Erythroblast (primary cell): ENCODE measurements at places on chromosomes 5 and 9.
A peak's percentile ranks its signal among the peaks of the same experiment; 100 is the strongest.

- DNase-seq: no peak
Measured at GRCh38 chr9:95667789-95668188, 151.0 kb upstream of the PTCH1 start.

DNA sequence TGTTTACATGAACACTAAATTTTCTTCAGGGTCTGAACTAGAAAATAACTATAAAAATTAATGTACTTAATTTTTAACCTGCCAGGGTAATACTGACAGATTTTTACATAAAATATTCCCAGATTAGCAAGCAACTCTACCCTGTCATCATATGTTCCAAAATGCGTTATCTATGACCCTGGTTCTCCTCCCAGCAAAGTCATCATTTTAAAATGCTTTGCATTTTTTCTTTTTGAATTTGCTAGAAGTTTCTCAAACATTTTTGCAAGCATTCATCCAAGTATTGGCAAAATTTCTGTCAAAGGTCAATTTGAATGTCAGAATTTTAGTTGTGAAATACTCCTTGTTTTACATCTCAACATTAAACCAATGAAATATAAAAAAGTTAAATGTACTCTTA lies 144.5 kb upstream of the FTMT start:
- DNase-seq: no peak

DNA sequence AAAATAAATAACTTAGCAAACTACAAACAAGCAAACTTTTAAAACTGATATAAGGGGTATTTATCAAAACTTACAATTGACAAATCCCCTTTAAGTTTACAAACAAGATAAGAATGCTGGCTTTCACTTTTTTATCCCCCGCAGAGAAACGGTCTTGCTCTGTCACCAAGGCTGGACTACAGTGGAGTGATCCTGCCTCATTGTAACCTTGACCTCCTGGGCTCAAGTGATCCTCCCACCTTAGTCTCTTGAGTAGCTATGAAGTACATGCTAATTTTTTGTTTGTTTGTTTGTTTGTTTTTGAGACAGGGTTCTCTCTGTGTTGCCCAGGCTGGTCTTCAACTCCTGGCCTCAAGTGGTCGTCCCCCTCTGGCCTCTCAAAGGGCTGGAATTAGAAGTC lies 9.0 kb upstream of the NIPSNAP3A start:
- no peak for DNase-seq

- no peak for DNase-seq
Measured at GRCh38 chr5:90279091-90279490, 130.5 kb downstream of the CETN3 start.

DNA sequence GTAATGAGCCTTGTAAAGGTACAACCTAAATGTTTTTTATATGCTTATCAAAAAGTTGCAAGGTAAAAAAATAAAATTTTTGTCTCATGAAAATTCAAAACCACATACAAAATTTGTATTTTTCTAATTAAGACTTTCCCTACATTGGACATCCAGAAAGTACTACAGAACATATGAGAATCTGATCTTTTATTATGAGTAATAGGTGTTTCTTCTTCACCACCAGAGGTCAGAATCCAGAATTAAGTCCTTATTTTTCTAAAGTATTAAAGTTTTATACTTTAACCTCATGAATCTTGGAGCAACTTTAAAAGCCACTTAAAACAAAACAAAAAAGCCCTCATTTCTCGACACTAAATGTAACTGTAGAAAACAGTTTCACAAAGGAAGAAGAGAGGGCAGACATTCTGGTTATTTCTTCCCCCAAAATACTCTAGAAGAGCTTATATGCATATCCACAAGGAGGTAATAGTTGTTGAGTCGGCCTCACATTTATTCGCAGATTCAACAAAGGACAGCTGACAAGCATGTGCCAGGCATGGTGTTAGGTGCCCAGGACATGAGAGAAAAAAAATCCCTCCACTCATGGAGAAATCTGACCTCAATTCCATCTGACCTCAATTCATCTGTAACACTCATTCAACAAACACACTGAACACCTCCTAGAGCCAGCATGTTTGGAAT lies 69.3 kb downstream of the MLLT3 start:
- DNase-seq: peak; percentile 3
